ENCODE measurements at places on chromosomes 4 and X. TPM values are rescaled to one million over a fixed set of nuclear protein-coding genes. Genes with fewer than 3 reads are reported as not detected.

GRCh38 chr4:106953036-106953705 lies 82.9 kb downstream of the DKK2 start:
- DNase-seq = no peak

GRCh38 chr4:113146876-113147358 lies 97.5 kb downstream of the ANK2 start:
- DNase-seq = no peak

- DNase-seq = no peak
Observed at GRCh38 chr4:55397520-55398321, 2.0 kb downstream of the TMEM165 start.

GRCh38 chr4:114286262-114286810 lies 306.9 kb upstream of the ARSJ start:
- no peak for DNase-seq

DNA sequence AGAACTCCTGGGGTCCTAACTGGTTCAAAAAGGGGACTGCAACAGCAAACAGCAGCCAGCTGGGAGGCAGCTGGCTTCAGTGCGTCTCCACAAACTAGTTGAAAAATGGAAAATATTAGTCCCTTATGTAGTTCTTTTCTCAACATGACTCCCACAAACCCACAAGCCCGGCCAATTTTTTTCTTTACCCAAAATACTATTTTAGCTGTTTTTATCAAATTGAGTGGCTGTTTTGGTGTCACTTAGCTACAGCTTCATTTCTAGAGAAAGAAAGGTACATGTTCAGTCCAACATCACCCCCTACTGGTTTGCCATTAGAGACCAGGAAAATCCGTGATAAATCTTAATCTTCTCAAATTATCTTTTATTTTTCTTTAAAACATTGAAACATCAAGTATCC lies 97.2 kb downstream of the GUCY2F start:
- DNase-seq = peak; percentile 19

- no peak for DNase-seq
Observed at GRCh38 chrX:43961699-43962098, 11.5 kb downstream of the NDP start.

- DNase-seq = no peak
Observed at GRCh38 chrX:68665502-68665901, 18.0 kb downstream of the STARD8 start.

DNA sequence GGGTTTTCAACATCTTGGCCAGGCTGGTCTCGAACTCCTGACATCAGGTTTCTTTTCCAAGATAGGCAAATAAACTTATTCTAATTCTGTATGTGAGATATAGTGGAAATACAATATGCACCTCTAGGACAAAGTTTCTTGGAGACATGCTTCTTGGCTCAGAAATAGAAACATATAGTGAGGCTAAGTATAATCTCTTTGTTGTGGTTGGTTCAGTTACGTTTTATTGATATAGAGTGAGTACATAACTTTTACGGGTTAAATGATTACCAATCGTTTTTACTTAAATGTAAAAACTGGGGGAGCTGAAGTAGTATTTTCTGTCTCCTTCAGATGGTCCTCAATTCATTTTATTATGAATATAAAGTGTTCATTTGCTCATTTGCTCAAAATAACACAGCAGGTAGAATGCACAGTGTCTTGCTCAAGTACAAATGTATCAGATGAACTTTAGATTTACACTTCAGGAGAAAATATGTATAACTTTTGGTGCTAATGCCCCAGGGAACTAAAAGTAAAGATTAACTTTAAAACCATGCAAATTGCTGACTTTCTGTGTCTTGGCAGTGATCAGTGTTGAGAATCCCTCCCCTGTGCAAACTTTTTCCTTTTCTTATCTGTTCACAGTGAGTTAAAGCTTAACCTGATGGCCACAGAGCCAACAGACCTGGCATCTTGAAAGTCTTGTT lies 77.6 kb downstream of the AFF1 start:
- no peak for DNase-seq

GRCh38 chr4:119233750-119234149 lies 21.2 kb downstream of the USP53 start:
- DNase-seq = no peak

DNA sequence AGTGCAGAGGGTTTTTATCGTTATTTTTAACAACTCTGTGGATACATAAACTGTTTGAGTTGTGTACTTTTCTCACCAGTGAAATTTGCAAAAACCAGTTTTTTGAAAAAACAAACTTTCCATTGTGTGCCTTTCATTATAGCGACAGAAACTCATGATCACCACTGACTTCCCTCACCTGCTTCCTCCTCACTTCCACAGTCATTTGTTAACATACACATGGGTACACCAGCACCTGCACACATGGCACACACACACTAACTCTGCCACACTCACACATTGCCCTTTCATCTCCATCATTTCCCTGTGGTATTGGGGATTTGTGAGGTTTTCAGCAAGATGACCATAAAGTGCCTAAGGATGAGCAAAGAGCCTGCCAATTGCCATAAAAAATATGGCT lies 20.6 kb downstream of the CLDN22 start:
- no peak for DNase-seq

DNA sequence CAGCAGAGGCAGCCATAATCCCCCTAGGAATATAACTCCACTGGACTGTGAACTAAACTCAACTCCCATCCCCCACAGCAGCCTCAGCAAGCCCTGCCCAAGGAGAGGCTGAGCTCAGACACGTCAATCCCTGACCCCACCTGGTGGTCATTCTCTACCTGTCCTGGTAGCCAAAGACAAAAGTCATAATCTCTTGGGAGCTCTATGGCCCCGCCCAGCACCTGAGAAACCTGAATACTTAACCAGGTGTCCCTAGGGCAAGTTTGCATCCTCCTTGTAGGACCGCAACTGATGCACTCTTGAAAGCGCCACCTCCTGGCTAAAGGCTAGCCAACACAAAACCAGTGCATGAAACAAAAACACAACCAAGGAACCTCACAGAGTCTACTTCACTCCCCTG lies 18.4 kb downstream of the CT47B1 start:
- DNase-seq = no peak

- DNase-seq = no peak
Observed at GRCh38 chr4:123843137-123843536, 446.5 kb downstream of the SPRY1 start.

- DNase-seq = no peak
Observed at GRCh38 chr4:99863804-99864203, 30.4 kb downstream of the LAMTOR3 start.

C4orf36 gene
- polyA plus RNA-seq = 0.35 TPM

KIT gene
- 7.6 TPM for polyA plus RNA-seq

SCML1 gene
- 12.3 TPM for polyA plus RNA-seq

ADH7 gene
- not detected for polyA plus RNA-seq

AFM gene
- polyA plus RNA-seq = not detected

P2RY4 gene
- polyA plus RNA-seq = 0.25 TPM

ZXDA gene
- polyA plus RNA-seq = 3.1 TPM

MAGED2 gene
- 988 TPM for polyA plus RNA-seq

MAGEC2 gene
- polyA plus RNA-seq = not detected

GIMD1 gene
- polyA plus RNA-seq = not detected

ERVMER34-1 gene
- 0.52 TPM for polyA plus RNA-seq

Data from hindlimb muscle (tissue), 1 donor.